ENCODE measurements at places on chromosomes 12 and 14.

- no peak for DNase-seq
Observed at GRCh38 chr12:47838286-47838931, 18.7 kb upstream of the HDAC7 start.

DNA sequence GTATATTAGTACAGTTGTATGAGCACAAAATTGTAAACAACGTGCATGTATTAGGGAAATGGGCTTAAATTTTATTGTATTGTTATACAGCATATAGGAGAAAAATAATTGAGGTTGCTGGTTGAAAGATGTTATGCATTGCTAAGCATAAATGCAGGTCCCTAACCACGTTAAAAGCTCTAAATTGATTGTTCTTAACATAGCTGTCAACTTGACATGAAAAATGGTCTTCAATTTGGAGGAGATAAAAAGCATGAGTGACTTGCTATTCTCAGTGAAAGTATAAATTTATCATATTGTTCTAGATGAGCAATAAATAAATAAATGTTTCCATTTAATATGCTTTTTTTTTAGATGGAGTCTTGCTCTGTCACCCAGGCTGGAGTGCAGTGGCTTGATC, 506.6 kb upstream of the ATXN7L3B start:
- no peak for DNase-seq

- no peak for DNase-seq
Observed at GRCh38 chr12:93980711-93981110, 167.7 kb upstream of the PLXNC1 start.

DNA sequence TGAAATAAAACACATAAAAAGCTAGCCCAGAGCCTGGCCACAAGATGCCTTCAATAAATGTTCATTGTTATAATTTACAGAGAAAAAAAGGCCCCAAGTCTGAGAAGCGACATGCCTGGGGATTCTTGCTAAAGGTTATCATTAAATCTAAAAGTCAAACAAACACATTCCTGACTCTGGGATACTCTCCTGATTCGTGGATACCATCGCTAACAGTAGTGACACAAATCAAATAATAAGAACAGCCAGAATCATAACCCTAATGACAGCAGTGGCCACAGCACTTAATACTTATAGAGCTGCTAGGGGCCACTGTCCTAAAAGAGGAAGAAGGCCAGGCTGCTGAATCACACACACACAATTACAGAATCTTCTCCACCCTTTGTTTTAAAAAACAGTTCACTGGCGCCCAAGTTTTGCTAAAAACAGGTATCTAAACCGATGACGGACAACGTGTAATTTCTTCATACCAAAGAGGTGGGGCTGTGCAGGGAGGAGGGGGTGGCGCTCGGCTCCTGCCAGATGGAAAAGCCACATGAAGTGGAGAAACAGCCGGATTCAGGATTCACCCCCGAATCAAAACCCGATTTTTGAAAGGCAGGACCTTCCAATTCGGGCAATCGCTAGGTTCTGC, 1.2 kb downstream of the CLIP1 start:
- DNase-seq = no peak

- no peak for DNase-seq
Observed at GRCh38 chr12:96421014-96421413, 20.8 kb upstream of the CDK17 start.

- DNase-seq = no peak
Observed at GRCh38 chr12:9753073-9753472, 7.6 kb downstream of the CD69 start.

DNA sequence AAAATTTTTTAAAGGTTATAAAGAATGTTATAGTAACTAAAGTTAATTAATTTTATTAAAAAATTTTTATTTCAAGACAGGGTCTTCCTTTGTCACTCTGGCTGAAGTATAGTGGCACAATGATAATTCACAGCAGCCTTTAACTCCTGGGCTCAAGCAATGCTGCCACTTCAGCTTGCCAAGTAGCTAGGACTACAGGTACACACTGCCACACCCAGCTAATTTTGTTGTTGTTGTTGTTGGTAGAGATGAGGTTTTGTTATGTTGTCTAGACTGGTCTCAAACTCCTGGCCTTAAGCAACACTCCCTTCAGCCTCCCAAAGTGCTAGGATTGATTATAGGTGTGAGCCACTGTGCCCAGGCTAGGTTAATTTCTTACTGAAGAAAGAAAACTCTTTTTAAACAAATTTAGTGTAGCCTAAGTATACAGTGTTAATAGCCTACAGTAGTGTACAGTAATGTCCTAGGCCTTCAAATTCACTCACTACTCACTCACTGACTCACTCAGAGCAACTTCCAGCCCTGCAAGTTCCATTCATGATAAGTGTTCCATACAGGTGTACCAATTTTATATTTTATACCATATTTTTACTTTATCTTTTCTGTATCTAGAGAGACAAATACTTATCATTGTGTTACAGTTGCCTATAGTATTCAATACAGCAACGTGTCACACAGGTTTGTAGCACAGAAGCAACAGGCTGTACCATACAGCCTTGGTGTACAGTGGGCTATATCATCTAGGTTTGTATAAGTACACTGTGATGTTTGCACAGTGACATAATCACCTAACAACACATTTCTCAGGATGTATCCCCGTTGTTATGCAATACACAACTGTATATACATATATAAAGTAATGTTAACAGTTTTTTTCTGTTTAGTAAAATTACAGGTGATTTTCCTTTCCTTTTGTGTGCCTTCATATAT, 24.7 kb upstream of the DNAAF2 start:
- DNase-seq = no peak

DNA sequence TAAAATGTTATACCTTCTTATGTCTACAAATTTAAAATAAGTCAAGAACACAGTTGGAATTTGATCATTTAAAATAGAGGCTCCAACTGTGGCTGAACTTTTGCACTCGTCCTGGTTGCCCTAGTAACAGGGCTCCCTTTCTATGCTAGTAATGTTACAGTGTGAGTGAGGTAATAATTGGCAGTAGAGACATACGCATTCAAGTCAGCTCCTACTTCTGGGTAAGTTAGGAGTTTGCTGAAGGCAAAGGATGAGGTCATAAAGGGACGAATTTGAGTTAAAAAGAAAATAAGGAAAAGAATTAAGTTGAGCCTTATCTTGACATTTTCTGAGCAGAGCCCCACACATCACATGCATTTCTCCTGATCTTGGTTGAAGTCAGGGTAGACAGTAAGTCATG, 129.1 kb downstream of the TMEM117 start:
- DNase-seq = no peak

GRCh38 chr12:89801284-89801683, 92.6 kb upstream of the ATP2B1 start:
- no peak for DNase-seq

DNA sequence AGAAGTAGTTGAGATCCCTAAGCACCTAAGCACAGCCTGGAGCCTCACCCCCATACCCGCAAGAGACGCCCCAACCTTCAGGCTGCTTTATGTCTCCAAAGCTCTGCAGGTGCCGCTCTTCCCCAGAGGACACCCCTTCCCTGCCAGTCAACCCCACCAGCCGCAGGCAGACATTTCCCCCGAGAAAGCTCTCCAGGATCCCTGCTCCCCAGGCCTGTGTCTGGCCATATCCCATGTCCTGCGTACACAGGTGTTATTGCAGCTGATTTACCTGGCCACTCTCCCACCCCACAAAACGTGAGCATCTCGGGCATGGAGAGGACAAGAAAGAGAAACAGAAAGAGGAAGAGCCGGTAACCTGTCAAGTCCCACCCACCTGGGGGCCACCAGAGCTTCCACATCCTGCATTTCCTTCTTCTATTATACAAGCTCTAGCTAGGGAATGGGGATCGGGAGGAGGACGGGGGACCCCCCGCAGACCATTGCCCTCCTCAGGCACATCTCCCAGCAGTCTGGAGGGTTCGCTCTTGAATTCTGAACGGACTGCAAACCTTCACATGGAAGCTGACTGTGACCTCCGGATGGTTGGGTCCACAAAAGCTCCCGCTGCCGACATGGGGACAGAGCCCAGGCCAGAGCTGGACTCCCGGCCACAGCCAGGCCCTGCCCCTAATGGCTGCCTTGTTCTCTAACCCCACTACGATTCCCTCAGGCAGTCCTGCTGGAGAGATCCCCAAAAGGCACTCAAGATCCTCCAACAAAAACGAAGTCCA, 17.6 kb downstream of the CCDC88C start:
- DNase-seq = no peak

DNA sequence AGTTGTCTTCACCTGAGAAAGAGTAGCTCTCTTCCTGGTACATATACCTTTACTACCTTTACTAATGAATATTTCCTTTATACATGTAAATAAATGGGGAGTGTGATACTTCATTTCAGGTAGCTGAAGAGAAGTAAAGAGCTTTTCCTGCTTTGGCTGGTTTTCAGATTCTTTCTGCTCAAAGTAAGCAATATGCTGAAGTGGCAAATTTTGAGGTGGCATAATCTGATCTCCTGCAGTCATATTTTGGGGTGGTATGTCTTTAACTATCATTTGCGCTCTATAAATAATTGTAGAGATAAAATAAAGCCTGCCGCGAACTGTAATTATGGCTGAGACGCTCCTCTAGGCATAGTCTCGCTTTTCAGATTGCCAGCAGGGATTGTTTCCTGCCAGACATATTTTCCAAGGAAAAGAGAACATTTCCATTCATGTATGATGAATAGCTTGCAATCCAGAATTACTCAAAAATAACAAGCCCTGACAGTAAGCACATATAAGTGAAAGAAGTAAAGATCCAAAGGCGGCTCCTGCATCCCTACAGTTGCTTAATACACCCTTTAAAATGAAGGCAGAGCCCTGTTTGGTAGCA, 200.7 kb downstream of the C12orf50 start:
- DNase-seq = no peak

- no peak for DNase-seq
Observed at GRCh38 chr12:104716172-104716571, 241.9 kb downstream of the SLC41A2 start.

- no peak for DNase-seq
Observed at GRCh38 chr14:79543348-79543747, 668.0 kb downstream of the DIO2 start.

DNA sequence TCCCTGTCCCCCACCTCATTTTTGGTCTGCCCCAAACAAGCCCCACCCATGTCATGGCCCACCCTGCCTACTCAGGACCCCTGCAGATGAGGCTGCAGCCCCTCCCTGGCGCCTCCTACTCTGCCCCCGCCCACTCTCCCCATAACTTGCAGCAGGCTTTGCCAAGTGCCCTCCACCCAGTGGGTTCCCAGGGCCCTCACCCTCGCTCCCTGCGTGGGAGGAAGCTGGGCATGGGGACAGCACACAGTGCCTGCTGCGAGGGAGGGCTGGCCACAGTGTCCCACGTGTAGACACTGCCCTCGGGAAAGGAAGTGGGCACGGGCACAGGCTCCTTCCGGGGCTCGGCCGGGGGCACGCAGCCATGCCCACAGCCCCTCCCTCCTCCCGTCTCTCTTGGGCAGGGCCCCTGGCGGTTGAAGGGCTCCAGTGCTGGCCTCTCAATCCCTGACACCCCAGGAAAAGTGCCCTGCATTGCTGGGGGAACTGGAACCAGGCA, 9.4 kb downstream of the AKT1 start:
- DNase-seq = no peak

DNA sequence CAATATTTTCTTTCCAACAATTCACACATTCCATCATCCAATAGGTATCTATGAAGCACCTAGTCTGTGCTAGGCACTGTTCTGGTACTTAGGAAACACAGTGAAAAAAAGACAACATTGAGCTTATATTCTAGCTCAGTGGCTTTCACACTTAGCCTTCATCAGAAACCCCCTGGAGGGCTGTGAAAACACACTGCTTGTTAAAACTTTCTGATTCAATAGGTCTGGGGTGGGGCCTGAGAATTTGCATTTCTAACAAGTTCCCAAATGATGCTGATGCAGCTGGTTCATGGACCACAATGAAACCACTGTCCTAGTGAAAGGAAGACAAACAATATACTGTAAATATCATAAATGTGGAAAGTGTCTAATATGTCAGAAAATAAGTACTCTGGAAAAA, 5.9 kb downstream of the VTI1B start:
- no peak for DNase-seq

- no peak for DNase-seq
Observed at GRCh38 chr12:47409310-47409987, 296.4 kb downstream of the RPAP3 start.

DNA sequence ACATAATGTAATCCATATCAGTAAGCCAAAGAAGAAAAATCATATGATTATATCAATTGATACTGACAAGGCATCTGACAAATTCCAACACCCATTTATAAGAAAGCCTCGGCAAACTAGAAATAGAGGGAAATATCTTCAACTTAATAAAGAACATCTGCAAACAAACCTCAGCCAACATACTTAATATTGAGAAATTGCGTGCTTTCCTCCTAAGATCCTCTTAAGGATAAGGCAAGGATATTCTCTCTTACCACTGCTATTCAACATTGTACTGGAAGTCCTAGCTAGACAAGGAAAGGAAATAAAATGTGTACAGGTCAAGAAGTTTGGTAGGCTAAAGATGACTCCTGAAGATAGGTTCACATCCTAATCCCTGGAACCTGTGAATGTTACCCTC, 115.9 kb downstream of the DERA start:
- DNase-seq = no peak

DNA sequence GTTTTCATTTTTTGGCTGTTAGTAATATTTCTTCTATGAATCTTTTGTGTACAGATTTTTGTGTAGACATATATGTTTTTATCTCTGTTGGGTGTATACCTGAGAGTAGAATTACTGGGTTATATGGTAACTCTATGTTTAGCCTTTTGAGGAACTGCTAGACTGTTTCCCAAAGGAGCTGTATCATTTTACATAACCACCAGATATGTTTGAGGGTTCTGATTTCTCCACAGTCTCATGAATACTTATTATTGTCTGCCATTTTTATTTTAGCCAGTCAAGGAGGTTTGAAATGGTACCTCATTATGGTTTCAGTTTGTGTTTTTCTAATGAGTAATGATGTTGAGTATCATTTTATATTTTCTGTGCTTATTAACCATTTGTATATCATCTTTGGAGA, 1.9 kb downstream of the PCNX4 start:
- DNase-seq = no peak

DNA sequence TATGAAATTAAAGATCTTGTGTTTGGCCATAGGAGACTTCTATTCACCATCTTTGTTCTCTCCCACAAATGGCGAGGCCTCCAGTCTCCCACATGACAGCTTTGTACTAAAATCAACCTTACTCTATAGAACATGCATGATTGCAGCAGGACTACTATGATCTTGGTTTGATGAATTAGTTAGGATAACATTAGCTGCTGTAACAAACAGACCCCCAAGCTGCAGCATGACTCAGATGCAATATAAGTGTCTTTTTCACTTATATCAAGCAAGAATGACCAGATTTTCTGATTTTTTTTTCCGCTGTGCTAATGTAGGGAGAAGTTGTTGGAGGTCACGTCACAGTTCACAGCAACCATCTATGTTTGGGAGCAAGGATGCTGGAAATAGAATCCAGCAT, 10.8 kb upstream of the OAS3 start:
- DNase-seq = no peak

Data from HTR-8/SVneo (cell line).